ENCODE measurements at places on chromosomes 5 and 9.

DNA sequence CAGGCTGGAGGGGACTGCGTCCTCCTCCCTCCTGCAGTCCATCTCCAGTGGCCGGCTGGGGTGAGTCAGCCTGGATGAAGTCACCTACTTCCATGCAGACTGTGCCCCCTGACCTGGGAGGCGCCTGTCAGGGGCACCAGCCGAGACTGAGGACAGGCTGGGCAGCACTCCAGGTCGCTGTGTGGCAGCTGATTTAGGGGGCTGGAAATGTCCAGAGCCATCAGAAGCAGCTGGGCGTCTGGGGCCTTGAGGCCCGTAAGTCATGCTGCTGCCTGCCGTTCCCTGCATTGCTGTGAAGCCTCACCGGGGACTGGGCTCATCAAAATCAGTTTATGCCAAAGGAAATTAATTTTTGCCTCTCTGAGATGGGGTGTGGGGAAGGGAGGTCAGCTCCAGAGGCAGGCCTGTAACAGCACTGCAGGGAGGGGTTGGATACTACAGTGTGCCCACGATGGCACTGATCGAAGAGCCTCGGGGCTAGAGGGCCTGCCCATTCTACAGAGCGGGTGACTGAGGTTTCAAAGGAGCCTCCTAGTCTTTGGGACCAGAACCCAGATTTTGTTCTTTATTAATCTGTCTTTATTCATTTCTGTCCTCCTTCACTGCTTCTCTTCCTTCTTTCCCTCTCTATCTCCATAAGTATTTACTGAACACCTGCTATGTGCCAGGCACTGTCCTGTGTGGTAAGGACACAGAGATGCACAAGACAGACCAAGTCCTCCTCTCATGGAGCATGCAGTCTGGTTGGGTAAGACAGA, 70.4 kb upstream of the PSD2 start:
- DNase-seq = no peak

- no peak for DNase-seq
These were observed 132.2 kb upstream of the ASTN2 start for GRCh38 chr9:117546894-117547678.

DNA sequence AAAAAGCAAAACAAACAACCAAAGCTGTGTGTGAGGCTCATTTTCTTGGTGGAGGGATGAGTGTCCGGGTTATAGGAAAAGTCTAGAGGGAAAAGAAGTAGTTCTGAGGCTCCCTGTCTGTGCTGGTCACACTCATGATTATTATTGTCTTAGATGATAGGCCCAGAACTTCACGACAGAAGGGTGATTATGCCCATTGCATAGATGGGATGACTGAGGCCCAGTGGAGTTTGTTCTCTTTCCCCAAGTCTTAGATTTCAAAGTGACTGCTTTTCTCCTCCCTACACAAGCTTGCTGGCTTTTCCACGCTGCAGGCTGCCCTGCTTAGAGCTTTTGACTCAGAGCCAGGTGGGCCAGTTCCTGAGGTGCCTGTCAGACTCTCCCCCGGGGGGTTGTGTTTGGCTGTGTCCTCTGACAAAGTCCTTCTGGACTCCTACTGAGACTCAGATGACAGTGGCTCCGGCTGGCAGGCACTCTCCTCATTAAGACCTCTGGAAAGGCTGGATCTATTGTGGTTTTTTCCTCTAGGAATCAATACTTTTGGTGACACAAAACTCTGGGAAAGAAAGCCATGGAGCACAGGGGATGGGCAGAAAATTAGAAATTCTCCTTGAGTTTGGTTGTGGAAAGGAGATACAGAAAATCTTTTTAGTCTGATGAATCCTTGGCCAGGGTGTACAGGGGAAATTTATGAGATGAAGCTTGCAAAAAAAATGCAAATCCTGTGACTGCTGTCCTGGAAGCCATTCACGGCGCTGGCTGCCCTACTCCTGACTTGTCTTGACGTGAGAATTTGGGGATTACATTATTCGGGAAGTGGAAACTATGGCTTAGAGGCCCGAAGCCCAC, 120.9 kb downstream of the NSG2 start:
- peak; percentile 66 for DNase-seq

DNA sequence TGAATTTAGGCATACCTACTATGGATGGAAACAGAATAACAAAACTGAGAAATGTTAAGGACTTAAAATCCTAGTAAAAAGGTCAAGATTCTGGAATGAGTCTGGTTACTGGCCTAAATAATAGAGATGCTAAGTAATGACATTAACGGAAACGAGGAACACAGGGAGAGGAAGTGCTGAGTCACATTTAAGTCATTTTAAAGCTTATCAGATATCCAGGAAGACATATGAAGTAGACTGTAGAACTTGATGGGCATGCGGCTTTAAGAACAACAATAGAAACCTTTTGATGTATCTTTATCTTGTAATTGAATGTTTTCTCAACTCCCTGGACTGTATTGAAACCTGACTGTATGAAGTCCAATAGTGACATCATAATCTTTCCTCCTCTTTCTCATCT, 1251.4 kb upstream of the CDH6 start:
- no peak for DNase-seq

DNA sequence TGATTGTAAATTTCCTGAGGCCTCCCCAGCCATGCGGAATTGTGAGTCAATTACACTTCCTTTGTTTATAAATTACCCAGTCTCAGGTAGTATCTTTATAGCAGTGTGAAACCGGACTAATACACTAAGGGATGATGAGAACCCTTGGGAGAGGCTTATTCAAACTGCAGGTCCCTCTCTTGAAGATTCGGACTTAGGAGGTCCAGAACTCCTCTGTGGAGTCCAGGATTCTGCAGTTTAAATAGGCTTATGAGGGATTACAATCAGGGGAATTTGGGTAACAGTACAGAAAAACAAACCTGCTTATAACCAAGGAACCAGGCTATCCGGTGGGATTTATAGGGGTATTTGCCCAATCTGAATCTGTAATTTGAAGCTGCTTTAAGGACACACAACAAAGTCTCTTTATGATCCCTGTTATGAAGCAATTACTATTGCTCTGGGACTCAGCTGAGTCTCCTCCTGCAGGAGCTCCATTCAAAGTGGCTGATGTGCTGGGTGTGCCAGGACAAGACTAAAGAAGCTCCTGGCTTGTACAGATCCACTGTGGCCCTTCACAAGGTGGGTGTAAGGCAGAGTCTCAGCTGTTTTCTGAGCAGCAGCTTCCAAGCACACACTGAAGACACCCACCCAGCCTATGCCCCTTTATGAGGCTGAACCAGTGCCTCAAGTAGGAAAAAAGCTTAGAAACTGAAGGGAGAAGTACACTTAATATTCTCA, 41.8 kb upstream of the LHFPL2 start:
- no peak for DNase-seq

GRCh38 chr9:116547729-116548426, 139.2 kb upstream of the TRIM32 start:
- DNase-seq = no peak

DNA sequence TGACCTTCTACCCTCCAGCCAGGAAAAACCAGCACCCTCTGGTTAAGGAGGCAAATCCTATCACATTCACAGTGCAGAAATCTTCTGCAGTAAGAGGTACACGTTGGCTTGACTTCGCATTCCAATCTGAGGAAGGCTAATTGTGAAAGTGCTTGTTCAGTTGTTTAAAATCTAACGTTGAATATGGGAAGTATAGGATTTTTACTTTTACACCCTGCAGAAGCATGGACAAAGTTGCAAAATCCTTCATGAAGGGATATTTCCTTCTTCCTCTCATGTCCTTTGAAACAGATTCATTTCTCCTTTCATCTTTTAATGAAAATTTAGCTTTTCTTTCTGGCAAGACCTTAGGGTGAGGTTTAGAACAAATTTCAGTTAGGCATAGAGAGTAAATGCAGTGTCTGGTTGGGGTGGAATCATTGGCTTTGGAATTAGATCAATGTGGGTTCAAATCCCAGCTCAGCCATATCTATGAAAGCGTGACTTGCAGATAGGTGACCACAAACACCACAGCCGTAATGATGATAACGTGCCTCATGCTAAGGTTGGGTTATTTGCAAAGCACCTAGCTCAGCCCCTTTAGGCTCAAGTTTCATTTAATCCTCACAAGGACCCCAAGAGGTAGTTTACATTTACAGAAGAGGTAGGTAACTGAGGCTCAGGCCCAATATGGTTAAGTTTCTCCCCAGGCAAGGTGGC, 42.2 kb upstream of the C5orf58 start:
- no peak for DNase-seq

GRCh38 chr5:176837707-176838115, 27.4 kb downstream of the UNC5A start:
- peak; percentile 91 for DNase-seq

GRCh38 chr5:79025054-79025472, 40.0 kb upstream of the ARSB start:
- peak; percentile 81 for DNase-seq

GRCh38 chr5:124823380-124823779, 76.9 kb upstream of the ZNF608 start:
- no peak for DNase-seq

- DNase-seq = no peak
These were observed 374.7 kb downstream of the PTPRD start for GRCh38 chr9:10238087-10238486.

DNA sequence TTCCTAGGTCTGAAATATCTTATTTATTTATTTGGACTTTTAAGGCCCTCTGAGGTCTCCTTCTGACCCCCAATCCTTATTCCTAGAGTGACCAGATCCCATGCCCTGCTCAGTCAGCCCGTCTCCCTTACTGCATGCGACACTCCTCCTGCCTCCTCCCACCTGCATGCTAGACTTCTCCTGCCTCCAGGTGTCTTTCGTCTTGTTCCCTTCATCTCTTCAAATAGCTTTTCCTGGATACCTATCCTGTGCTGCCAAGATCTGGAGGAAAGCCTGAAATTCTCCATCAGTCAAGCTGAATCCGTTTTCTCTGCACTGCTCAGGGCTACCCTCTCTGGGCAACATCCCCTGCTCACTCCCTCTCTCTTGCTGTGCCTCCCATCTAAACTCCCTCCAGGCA, 81.0 kb downstream of the PRDM6 start:
- no peak for DNase-seq

DNA sequence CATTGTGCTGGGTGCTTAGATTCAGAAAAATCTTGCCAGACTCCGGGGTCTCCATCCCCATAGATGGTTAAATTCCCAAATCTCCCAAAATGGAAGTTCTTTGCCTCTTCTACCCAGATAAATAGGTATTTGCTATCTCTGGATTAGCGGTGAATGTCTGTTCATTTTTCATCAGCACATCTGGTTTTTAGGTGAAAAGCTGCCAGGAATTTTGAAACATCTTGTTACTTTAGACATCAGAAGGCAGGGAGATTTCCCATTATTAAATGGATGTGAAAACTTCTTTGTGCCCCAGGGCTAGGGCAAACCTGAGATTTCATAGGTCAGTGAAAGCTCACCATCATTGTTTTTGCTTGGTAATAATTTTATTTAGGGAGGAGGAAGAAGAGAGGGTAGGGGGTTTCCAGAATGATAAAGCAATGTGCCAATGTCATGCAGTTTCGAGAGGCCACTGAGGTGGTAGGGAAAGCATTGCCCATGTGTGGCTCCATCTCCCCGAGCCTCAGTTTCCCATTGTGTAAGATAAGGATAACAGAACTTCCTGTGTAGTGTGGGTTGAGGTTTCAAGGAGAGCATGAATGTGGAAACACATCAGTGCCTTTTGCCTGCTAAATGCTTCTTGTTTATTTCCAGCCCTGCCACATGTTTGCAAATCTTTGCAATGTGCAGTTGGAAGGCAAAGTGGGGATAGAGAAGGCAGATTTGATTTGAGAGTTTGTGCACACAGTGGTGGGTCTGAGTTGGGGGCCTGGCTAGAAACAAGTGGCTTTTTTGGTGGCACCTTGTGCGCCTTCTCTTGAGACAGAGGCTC, 147.2 kb upstream of the KLF4 start:
- no peak for DNase-seq

GRCh38 chr5:39941416-39941815, 516.6 kb upstream of the DAB2 start:
- peak; percentile 18 for DNase-seq

- no peak for DNase-seq
These were observed 186.9 kb downstream of the RGS3 start for GRCh38 chr9:113650207-113651131.

GRCh38 chr9:129273136-129273895, 95.3 kb upstream of the IER5L start:
- no peak for DNase-seq

GRCh38 chr9:126160067-126160853, 166.4 kb upstream of the MVB12B start:
- no peak for DNase-seq

GRCh38 chr9:92760494-92760893, 4.1 kb downstream of the BICD2 start:
- DNase-seq = no peak
